ENCODE measurements at places on chromosomes 16 and 17. TPM values are rescaled to one million over a fixed set of nuclear protein-coding genes. Genes with fewer than 3 reads are reported as not detected.

- ATAC-seq = no peak
These were observed 478.5 kb downstream of the GRIN2A start for GRCh38 chr16:9703731-9704130.

DNA sequence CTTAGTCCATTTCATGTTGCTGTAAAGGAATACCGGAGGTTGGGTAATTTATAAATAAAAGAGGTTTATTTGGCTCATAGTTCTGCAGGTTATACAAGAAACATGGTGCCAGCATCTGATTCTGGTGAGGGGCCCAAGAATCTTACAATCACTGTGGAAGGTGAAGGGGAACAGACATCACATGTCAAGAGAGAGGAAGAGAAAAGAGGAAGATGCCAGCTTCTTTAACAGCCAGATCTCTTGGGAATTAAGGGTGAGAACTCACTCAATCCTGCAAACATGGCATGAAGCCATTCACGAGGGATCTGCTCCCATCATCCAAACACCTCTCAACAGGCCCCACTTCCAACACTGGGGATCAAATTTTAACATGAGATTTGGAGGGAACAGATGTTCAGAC, 49.5 kb downstream of the BMERB1 start:
- no peak for ATAC-seq

DNA sequence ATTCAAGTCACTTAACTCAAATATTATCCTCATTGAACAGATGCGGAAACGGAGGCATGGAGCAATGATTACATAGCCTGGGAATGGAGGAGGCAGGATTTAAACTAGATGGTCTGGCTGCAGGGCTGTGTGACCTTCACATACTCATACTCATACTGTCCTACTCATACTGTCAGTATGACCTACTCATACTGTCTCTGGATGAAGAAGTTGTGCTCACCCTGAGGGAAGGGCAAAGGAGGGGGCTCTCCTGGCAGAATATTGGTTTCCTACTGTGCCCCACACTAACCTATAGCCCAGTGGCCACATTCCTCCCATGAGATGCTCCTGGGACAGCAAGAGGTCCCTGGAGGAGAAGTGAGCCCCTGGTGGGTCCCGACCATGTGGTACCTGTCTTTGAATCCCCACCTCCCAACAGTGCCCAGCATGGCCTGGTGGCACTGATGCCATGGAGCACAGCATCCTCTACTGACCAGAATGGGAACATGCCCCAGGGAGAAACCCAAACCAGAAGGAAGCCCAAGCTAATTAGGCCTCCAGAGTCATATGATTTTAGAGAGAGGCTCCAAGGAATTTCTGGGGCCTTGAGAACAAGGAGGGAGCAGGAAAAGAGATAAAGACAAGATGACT, 197.3 kb upstream of the SDK2 start:
- ATAC-seq = peak; percentile 50

DNA sequence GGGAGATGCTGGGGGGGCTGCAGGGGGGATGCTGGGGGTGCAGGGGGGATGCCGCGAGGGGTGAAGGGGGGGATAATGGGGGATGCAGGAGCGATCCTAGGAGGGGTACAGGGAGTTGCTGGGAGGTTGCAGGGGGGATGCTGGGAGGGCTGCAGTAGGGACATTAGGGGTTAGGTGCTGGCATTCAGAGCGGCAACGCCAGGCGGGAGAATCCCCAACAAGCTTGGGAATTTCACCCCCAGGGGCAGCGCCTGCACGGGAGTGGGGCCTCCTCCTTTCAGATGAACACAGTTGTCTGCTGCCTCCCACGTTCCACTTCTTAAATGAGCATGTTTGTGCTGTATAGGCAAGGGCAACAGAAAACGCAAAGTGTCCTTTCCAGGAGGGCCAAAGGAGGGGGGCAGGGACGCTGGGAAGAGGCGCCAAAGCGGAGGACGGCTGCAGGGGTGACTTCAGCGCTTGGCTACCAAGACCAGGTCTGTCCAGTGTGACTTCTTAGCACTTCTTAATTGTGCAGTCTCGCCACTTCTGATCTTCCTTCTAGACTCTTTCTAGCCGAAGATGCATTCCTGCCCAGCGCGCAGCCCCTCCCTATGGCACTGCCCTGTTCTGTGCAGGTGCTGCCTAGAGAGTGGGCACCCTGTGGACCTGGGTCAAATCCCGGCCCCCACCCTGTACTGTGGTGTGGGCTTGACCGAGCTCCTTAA, 2.0 kb upstream of the SLC6A4 start:
- ATAC-seq = no peak

GRCh38 chr17:74521701-74522201, 9.5 kb downstream of the CD300LB start:
- ATAC-seq = no peak

- no peak for ATAC-seq
These were observed 396 bp upstream of the HOXB7 start for GRCh38 chr17:48611213-48611612.

GRCh38 chr16:8971416-8971815, 7.7 kb upstream of the USP7 start:
- no peak for ATAC-seq

DNA sequence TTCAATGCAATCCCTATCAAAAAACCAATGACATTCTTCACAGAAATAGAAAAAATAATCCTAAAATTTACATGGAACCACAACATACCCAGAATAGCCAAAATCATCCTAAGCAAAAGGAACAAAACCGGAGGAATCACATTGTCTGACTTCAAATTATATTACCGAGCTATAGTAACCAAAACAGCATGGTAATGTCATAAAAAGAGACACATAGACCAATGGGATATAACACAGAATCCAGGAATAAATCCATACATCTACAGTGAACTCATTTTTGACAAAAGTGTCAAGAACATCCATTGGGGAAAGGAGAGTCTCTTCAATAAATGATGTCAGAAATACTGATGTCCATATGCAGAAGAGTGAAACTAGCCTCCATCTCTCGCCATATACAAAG, 105.8 kb upstream of the CORO6 start:
- no peak for ATAC-seq

GRCh38 chr16:79076047-79076767, 524.3 kb downstream of the MAF start:
- ATAC-seq = no peak

DNA sequence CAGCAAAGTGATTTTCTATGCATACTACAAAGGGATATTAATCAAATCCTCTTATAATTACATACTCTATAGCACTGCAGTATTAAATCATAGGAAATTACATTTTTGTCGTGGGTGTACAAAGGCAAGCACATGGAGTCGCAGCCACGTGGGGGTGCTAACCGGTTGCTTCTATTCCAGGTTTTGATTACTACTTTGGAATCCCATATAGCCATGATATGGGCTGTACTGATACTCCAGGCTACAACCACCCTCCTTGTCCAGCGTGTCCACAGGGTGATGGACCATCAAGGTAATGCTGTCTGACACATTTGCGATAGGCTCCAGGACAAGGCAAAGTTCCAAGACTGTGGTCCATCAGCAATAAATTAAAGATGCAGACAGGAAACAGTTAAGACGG, 60.1 kb downstream of the ARSG start:
- ATAC-seq = no peak

- no peak for ATAC-seq
These were observed 379.0 kb upstream of the SOX9 start for GRCh38 chr17:71741836-71742235.

DNA sequence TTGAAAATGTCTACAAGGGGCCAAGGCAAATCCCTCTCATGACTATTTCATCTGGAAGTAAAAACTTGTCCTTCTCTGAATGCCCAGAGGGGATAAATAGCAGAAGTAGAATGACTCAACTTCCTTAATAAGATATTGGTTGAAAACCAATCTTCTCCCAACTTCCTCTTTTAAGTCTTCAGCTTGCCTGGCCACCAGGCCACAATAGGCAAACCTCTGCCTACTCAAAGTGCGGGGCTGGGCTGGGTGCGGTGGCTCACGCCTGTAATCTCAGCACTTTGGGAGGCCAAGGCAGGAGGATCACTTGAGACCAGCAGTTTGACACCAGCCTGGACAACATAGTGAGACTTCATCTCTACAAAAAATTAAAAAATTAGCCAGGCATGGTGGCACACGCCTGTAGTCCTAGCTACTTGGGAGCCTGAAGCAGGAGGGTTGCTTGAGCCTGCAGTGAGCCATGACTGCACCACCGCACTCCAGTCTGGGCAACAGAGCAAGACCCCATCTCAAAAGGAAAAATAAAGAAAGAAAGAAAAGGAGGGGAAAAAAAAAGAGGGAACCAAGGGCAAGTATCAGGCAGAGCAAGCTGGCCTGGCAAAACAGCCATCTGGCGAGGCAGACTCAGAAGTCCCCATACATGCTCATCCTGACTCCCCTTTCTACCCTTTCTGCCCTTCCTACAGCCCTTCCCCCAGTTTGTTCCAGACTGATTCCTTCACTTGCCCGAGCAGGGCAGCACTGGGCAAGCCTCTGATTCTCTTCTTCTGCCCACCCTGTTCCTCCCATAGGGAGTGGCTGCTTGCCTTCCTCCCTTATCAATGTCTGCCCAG, 20.6 kb downstream of the MAP3K14 start:
- ATAC-seq = peak; percentile 5

- no peak for ATAC-seq
These were observed 55.4 kb upstream of the NLK start for GRCh38 chr17:27986805-27987684.

- no peak for ATAC-seq
These were observed 224.7 kb upstream of the IRX3 start for GRCh38 chr16:54511222-54511731.

DNA sequence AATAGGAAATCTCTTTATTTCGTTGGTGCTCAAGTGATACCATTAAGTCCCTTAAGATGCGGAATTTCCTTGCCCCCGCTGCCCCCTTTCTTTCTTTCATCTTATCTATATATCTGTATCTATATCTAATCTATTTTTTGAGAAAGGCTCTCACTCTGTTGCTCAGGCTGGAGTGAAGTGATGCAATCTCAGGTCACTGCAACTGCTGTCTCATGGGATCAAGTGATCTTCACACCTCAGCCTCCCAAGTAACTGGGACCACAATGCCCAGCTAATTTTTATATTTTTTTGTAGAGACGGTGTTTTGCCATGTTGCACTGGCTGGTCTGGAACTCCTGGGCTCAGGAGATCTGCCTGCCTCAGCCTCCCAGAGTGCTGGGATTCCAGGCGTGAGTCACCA, 693.5 kb downstream of the WWOX start:
- no peak for ATAC-seq

DNA sequence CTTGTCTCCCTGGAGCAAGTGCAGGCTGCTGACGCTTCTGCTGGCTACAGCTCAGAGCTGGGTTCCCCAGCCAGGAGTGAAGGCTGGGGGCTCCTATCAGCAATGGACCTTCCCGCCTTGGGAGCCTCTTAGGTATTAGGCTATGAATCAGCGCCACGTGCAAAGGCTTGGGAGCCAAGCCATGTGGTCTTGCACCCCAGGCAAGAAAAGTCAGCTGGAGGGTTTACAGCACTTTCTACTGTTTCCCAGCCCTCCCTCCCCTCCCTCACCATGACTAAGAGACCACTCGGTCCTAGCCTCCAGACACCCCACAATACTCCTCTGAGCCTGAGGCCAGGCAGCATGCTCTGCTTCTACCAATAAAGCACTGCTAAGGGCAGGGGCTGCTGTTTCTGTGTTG, 12.3 kb downstream of the EPX start:
- ATAC-seq = no peak

DNA sequence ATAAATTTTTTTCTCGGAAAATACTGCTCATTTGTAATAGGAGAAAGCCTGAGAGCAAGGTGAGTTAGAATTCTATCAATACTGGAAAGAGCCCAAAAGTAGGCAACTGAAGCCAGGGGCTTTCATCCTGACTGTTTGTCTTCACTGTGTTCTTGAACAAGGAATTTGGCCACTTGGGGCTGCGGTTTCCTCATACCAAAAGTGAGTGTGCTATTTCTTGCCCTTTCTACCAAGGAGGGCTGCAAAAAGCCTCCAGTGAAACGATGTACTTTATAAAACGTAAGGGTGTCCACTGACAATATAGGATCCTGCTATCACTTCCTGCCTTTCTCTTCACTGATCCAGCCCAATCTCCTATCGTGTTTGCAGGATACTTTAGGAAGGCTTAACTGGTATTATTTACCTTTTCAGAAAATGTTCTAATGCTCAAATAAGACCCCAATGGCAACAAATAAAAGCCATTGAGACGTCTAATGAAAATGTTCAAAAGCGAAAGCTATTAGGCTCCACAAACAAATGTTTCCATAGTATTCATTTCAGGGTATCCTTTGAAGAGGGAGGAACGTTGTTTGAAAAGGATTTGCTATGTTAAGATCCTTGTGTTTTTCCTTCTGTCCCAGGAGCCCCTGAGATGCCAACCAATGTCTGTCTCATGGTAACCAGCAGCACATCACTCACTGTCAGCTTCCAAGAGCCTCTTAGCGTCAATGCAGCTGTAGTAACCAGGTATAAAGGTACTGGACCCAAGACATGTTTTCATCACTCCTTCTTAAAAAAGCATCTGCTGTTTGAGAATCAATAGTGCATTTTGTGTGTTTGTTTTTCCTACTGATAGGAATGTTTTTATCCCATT, 219.3 kb upstream of the NOG start:
- ATAC-seq = no peak

DNA sequence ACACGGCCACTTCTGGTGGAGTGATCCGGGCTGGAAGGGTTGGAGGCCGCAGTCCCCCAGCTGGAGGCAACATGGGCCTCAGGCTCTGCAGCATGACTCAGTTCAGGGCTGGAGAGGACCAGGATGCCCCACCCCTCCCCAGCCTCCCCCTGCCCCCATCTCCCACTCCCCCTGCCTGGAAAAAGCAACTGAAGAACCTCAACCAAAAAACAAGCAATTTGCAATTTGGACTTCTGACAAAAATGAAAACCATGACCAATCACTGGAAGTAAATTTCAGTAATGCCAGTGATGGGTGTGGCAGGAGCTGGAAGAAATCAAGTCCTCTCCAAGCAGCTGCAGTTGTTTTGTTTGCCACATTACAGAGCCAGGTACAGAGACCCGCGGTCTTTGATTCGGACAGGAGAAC, 6.6 kb upstream of the MIF4GD start:
- no peak for ATAC-seq

GRCh38 chr16:52535076-52535475, 11.9 kb downstream of the TOX3 start:
- no peak for ATAC-seq

- ATAC-seq = peak; percentile 12
These were observed 172.5 kb upstream of the FOXF1 start for GRCh38 chr16:86337581-86338402.

Gene KRTAP9-4
- not detected for total RNA-seq

Gene PABPN1L
- total RNA-seq = not detected

Gene EVPLL
- total RNA-seq = 5.3 TPM

Gene UBN1
- total RNA-seq = 12.0 TPM

Gene TP53TG3B
- not detected for total RNA-seq

Gene TBC1D3E
- not detected for total RNA-seq

Gene CCL23
- 0.92 TPM for total RNA-seq

Measured in esophagus mucosa (tissue), 1 donor.